Neuronal stem cell (in vitro differentiated cells): ENCODE measurements at places on chromosomes 4 and X.
A peak's percentile ranks its signal among the peaks of the same experiment; 100 is the strongest.

GRCh38 chr4:123364906-123365305 is 31.7 kb upstream of the SPRY1 start:
- no peak for DNase-seq

- DNase-seq, result no peak
These were observed 96.2 kb upstream of the IL1RAPL2 start for GRCh38 chrX:104469771-104470170.

DNA sequence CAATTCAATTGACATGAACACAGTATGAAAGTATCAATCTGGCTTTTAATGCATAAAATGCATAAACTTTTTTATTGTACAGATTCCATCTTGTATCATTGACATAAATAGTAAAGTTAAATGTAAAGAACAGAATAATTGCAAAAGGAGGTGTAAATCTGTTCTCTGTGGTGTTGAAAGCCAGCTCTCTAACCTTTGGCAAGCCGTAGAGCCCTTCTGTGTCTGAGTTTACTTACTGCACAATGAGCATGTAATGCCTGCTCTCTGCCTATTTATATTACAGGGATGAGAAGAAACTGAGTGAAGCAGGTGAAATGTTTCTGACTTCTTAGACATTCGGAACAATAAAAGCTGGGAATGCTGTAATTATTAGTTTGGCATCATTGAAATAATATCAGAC is 389.3 kb upstream of the EPHA5 start:
- DNase-seq, result no peak

DNA sequence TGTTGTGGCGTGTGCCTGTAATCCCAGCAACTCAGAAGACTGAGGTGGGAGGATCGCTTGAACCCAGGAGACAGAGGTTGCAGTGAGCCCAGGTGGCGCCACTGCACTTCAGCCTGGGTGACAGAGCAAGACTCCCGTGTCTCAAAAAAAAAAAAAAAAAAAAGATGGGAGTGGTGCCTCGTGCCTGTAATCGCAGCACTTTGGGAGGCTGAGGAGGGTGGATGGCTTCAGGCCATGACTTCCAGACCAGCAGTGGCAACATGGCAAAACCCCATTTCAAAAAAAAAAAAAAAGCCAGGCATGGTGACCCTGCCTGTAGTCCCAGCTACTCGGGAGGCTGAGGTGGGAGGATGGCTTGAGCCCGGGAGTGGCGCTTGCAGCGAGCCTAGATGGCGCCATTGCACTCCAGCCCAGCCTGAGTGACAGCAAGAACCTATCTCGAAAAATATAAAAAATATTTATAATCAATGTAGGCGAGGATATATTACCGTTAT is 27.0 kb downstream of the EIF2S3 start:
- DNase-seq, result peak; percentile 3

DNA sequence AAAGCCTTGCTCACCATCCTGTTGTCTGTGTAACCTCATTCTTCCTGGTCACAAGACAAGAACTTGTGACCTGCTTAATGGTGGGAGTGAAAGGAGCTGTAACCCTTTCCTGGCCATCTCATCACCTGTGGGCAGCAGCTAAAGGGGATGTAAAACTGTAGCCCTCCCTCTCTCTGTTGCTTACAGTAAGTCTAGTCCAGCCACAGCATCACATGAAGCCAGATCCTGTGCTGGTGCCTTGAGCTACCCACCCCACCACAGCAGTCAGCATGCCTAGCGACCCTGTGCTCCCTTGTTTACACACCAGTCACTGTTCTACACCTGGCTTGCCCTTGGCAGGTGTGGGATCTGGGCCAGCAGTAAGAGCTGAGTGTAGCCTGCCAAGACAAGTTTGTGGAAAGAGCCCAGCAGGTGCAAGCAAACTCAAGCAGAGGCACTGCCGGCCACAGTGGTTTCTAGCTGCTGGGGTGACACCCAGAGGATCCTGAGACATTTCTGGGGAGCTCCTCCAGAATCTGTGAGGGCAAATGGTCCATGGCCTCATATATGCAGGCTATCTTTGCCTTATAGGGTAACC is 41.0 kb downstream of the UGT2B28 start:
- no peak for DNase-seq

GRCh38 chrX:46573892-46574773 is 568 bp downstream of the CHST7 start:
- DNase-seq, result peak; percentile 32

- peak; percentile 63 for DNase-seq
These were observed 969 bp downstream of the STIM2 start for GRCh38 chr4:26861434-26862186.

- no peak for DNase-seq
These were observed 11.3 kb downstream of the RASSF6 start for GRCh38 chr4:73608689-73609594.

DNA sequence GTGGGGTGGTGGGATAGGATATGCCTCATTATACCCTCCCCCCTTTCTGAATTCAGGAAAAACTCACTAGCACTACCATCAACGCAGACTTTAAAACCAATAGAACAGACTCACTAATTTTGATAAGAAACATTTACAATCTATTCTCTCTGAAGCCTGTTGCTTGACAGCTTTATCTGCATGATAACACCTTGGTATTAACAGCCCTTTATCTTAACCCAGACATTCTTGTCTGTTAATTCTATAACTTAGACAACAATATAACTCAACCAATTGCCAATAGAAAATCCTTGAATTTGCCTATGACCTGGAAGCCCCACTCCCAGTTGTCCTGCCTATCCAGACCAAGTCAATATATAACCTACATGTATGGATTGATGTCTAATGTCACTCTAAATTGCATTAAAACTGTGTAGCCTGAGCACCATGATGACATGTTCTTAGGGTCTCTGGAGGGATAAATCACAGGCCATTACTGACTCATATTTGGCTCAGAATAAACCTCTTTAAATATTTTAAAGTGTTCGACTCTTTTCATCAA is 1.5 kb upstream of the UGT2A3 start:
- DNase-seq, result no peak

DNA sequence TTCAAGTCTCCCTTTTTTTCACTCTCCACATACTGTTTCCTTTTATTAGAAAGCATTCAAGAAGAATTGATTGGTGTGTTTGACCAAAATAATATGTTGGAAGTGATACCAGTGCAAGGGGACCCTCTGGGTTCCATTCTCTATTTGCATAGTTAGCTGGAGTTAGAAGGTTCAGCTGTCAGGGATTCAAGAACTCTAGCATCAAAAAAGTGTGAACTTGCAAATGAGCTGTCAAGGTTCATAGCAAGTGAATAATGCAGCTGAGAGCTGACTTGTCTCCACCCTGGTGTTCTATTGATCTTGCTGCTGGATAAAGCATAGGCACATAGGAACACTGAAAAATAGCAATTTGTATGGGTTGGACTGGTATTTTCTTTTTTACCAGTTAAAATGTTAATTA is 73.2 kb downstream of the SORBS2 start:
- no peak for DNase-seq

DNA sequence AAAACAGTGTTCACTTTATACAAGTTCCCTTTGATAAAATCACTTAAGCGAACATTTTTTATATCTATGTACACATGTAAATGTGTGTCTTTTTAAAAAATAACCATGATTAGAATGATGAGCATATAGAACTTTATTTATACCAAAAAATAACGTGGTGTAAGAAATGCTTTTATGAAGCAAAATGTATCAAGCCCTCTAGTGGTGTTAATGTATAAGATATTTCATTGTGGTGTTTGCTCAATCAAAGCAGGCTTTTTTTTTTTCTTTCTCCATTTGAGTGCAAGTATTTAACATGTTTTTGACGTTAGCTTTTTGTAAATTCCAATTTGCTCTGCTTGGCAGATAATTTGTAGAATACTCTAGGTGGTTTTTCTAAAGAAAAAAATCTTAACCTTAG is 2092.4 kb upstream of the TENM3 start:
- DNase-seq, result no peak

DNA sequence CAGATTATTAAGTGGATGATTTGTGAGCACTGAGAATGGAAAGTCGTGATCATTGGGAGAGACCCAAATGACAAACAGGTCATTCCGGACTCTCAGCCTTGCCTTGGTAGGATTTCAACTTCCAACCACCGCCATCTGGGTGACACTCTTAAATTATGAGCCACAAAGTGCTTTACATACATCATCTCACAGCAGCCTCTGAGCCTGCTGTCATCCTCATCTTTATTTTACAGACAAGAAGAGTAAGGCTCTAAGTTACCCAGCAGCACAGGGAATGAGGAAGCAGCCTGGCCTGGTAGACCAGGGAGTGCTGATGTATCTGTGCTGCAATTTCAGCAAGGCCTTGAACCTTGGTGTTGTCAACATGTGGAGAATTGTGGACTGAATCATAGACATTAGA is 105.8 kb upstream of the TRIM2 start:
- no peak for DNase-seq

- no peak for DNase-seq
These were observed 1607.4 kb downstream of the C4orf33 start for GRCh38 chr4:130703211-130703935.

GRCh38 chr4:122819708-122820449 is 6.8 kb upstream of the FGF2 start:
- no peak for DNase-seq

- no peak for DNase-seq
These were observed 48.0 kb upstream of the MYOZ2 start for GRCh38 chr4:119087656-119088055.

GRCh38 chrX:47854474-47854873 is 17.8 kb downstream of the ZNF81 start:
- DNase-seq, result no peak

DNA sequence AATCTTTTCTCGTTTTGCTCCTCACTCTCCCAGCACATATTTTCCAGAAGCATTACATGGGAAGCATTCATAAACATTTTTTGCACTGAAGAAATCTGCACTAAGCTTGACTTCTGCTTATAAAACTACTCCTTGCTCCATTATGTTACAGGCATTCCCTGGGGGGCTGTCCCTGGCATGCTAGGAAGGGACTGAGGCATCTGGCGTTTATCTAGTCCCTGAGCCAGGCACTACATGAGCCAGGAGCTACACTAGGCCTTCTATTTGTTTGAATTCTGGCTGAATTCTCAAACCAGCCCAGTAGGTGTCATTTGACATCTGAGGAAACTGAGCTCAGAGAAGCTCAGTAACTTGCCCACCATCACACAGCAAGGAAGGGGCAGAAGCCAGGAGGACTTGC is 43.3 kb downstream of the NHSL2 start:
- no peak for DNase-seq

DNA sequence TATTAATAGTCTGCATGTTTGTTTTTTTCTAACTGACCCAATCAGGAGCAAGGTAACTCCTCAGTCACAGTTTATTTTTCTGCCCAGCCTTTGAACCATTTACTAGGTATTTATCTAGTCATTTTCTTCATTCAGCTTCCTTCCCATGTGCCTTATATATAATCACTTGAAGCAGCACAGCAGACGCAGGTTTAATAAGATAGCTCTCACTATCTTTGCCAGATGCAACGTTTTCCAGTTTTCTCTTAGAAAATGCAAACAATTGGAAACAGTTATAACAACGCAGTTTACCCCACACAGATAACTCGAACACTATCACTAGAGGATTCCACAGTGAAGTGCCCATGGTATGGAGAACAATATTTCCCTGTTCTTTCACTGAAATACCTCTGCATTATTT is 56.4 kb upstream of the NFKB1 start:
- no peak for DNase-seq

DNA sequence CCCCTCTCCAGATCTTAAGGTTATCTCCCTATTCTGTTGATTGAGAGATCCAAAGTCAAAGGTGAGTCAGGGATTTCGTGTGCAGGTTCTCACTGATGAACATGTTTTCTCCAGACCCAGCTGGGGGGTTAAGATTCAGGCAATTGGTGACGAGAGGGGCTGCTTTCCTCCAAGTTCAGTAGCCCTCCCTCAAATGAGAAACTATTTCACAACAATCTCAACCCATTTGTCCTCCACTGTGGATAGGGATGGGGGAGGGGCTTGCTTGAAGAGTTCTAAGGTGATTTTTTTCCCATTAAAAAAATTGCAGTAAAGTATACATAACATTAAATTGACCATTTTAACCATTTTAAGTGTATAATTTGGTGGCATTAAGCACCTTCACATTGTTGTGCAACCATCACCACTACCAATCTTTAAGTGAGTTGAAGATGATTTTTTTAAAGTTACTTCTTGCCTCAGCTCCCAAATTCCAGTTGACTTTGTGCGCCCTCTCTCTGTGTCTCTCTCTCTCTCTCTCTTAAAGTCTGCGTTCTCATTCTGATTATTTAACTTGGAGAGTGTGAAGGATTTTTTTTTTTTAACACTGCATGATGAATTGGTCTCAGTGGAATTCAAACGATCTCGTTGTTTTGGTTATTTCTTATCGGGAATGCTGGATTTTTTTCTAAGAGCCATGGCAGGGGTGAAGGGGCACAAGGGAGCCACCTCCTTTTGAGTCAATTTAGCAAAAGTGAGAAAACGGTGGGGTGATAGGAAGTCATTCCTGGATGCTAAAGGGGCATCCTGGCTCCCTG is 175.9 kb downstream of the SHROOM3 start:
- DNase-seq, result no peak

DNA sequence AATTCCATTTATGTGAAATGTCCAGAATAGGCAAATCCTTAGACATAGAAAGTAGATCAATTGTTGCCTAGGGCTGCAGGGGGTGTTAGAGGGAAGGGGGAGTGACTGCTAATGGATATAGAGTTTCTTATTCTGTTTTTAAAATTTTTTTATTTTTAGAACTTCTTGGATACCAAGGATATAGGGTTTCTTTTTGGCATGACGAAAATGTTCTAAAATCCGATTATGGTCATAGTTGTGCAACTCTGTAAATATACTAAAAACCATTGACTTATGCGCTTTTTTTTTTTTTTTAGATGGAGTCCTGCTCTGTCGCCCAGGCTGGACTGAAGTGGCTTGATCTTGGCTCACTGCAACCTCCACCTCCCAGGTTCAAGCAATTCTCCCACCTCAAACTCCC is 125.2 kb upstream of the USP9X start:
- DNase-seq, result no peak

DNA sequence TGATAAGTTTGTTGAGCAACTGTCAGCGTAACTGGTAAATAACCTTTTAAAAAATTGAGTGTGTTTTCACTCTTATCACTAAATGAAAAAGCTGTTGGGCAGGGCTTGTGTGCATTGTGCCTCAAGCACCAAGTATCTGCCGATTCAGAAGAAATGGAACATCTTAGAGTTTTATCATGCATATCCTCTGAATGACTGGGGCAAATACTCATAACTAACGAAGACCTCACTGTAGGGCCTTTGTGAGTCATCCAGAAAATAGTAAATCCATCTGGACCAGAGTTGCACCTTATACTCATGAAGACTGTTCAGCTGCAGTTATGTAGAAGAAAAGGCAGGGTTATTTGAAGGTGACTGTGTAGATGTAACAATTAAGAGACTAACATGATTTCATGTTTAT is 222.1 kb downstream of the CAMK2D start:
- DNase-seq, result no peak

DNA sequence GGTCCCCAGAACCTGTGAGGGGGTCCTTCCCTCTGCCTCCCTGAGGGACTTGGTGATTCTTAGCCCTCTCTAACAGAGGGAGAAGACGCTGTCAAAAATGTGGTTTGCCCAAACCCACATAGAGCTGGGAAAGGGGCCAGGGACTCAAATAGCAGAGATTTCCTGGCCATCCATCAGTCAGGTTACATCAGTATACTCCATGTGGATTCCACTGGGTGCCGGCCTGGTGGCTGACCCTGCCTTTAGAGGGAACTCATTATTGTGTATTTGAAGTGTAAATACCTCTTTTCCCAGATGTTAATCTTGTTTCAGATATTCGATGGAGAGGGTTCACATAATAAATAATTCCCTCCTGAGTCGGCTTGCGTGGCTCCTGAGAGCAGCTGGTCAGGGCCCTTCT is 130.3 kb downstream of the TBL1X start:
- DNase-seq, result no peak

GRCh38 chrX:120029354-120029753 is 48.1 kb downstream of the RHOXF2B start:
- no peak for DNase-seq
